Bronchial smooth muscle cell (primary cell): ENCODE measurements at places on chromosomes 7 and 10. TPM values are rescaled to one million over a fixed set of nuclear protein-coding genes. Genes with fewer than 3 reads are reported as not detected.

NYAP1 gene
- total RNA-seq, result 2.0 and 2.4 TPM in 2 replicates

ANXA11 gene
- 72.4 and 72.8 TPM in 2 replicates for total RNA-seq

BMPER gene
- 7.4 and 11.5 TPM in 2 replicates for total RNA-seq

ANAPC16 gene
- 40.4 and 45.2 TPM in 2 replicates for total RNA-seq

ASB10 gene
- total RNA-seq, result not detected in 2 replicates

CARD11 gene
- total RNA-seq, result under 0.01 TPM in 1 of 2 replicates, not detected in the other

SLC29A4 gene
- total RNA-seq, result 1.7 and 6.1 TPM in 2 replicates
